ENCODE measurements at places on chromosomes 2 and 18.

DNA sequence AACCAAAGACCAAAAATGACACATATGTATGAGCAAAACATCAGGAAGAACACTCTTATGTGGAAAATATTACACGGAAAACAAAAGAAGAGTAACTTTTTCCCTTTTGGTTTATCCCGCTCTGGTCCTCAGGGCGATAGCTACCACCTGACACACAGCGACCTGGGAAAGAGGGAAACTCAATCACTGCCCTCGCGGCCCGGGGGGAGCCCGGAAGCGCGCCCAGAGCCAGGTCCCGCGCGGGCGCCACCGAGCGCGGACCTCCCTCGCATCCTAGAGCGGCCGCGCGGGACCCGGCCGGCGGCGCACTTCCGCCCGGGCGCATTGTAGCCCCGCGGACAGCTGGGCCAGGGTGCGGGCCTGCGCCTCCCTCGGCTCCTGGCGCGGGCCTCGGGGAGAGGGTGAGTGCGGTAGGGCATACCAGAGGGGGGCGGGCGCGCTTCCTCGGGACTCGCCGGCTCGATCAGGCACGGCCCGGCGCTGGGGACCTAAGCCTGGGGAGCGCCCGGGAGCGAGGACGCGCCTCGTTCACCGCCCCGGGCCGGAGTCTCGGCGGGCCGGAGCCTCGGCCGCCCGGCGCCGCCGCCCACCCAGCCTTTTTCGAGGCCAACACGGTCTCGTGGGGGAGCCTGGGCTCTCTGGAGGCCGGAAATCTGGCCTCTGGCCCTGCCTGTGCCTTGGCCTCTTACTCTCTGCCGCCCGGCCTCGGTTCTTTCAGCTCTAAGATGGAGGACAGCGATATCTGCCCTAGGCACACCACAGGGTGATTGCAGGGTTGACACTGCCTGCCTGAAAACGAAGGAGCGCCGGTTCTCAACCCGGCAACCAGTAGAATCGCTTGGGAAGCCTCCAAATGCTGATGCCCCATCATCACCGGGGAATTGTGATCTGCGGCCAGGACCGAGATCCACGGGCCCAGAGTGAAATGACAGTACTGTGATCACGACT is at the start of gene ELAC1:
Gene ELAC1 (plus strand): TSS at position 327 of the 948 bp plus-strand sequence. CDS start 6,365 bp downstream, outside the sequence.
- peak; percentile 10 for DNase-seq

DNA sequence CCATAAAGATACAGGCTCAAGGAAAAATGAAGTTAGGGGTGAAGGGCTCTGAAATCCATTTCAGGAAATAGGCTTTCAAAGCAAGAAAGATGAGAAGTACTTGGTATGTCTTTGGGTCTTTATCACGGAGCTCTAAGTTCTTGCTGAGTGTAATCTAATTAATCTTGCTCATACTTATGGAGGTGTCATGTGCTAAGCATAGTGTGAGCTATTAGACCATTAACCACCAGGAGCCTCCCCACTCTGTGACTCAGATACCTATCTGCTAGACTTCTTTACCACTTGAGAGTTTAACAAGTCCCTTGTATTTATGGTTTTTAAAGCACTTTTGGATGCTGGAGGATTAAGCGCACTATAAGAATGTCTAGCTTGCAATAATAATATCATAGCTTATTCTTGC is 678.7 kb downstream of the EPHA4 start:
- DNase-seq, result no peak

DNA sequence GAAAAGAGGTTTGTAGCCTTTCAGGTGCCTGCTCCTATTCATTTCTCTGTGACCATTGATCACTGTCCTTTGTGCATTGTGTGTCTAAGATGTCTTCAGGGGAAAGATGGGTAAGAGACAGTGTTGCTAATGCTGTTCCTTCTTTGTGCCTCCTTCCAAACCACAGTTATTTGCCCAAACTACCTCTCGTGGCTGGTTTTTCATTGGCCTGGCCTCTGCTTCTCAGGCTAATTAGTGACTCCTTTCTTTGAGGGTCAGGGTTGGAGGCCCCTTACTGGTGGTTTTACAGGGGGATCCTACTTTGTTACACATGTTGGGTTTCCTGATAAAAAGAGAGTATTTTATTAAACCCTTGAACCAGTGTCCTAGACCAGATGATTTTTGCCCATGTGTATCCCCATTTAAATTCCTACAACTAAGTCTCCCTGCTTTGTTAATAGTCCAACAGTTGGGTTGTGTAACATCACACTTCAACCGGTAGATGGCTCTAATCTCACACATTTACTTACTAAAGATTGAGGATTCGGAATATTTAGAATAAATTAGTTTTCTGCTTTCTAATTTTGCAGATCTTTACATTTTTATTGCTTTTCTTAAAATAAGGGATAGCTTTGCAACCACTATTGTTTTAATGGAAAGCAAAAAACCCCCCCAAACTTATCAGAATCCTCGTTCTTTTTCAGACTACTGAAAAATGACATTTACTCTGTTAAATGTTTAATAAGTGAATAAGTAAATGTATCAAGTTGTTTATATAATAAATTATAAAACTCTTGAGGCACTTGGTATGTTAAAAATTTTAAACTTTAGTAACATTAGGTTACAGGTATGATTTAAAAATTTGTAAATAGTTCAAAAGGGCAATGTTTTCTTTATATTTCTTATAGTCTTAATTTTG is 2.4 kb downstream of the MARS2 start:
- DNase-seq, result no peak

GRCh38 chr2:190467575-190468083 is 59.5 kb downstream of the MFSD6 start:
- DNase-seq, result no peak

DNA sequence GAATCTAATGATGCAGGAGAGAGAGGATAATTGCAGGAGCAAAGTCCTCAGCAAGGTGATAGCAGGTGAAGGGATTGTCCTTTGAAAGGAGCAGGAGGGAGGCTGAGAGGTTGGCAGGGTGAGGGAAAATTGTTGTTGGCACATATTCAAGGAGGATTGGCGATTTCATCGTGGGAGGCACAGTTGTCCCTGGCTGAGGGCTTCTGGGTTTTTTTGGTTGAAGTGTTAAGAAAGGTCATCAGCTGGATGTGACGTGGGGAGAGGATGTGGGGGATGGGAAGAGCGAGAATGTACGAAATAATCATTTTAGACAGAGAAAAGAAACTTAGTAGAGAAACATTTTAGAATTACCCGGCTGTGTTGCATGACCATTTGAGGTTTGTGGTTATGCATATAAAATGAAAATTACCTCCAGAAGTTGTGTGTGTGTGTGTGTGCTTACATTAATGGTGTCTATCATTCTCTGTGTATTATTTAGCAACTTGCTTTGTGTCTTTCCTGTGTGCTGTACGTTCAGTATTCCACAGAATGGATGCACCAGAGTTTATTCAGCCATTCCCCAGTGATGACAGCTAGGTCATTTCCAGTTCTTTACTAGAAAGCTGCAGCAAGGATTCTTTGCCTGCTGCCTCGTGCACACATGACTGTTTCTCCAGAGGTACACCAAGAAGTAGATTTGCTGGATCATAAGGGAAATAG is 67.6 kb downstream of the SDC1 start:
- no peak for DNase-seq

DNA sequence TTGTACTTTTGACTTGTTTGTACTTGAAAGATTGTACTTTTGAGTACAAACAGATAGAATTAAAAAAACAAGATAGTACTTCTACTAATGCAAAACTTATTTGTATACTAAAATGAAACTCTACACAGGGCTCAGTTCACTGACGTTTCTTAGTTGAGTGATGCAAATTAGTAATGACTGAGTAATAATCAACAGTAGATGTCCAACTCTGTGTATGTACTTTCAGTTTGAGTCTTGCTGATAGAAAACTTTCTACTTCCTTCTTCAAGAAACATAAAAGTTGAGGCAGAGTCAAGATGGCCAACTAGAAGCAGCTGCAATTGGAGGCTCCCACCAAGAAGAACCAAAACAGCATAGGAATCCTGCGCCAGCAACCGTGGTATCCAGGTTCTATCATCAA is 585.0 kb downstream of the NR4A2 start:
- no peak for DNase-seq

- no peak for DNase-seq
Measured at GRCh38 chr2:121686218-121686617, 37.0 kb upstream of the CLASP1 start.

DNA sequence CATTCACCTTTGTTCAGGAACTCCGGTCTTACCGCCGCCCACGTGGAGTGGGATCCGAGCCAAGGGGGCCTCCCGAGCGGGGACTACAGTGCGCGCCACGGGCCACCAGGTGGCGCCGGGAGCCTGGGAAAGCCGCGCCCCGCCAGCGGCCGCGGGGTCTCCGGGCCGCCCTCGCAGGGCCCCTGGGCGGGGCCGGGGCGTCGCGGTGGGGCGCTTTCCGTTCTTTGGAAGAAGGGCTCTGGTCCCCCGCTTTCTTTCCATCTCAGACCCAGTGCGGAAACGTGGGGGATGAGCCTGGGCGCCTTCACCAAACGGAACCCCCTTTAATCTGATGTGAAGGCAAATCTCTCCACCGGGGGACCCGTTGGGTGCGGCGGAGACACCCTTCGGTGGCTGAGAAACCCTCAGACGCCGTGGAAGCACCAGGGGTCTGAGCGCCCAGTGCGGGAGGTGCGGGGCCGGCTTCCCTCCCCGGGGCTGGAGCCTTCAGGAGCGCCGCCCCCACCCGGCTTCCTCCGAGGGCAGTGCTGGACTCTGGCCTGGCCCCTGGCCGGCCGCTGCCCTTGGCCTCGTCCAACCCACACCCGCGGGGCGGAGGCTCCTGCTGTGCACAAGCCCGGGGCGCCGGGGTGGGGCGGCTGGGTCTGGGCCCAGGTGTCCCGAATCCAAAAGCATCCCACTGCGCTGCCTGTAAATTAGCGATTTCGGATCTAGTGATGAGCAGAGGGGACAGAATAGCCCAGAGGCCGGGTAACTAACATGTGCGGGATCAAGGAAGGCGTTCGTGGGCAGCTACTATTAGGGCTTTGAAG is 44.6 kb downstream of the GORASP2 start:
- DNase-seq, result no peak

GRCh38 chr18:42915299-42915698 is 200.2 kb downstream of the RIT2 start:
- no peak for DNase-seq

- DNase-seq, result no peak
Measured at GRCh38 chr18:12085136-12085535, 8.5 kb upstream of the ANKRD62 start.
